ENCODE measurements at places on chromosomes 7 and 10.

DNA sequence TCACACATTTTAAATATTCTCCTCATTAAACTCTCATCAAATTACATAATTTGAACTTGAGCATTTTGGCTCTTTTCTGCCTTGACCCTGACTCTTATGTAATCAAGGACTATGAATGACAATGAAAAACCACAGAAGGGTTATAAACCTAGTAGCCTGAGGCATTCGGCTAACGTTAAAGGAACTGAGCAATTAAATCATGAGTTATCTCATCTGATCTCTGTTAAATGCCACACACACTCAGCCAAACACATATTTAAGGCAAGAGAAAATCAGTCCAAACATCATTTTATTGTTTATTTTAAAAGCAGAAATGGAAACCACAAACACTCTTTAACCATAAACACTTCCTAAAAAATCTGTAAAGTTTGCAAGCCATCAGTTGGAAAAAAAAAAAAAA lies 204.3 kb downstream of the DGKI start:
- no peak for DNase-seq

DNA sequence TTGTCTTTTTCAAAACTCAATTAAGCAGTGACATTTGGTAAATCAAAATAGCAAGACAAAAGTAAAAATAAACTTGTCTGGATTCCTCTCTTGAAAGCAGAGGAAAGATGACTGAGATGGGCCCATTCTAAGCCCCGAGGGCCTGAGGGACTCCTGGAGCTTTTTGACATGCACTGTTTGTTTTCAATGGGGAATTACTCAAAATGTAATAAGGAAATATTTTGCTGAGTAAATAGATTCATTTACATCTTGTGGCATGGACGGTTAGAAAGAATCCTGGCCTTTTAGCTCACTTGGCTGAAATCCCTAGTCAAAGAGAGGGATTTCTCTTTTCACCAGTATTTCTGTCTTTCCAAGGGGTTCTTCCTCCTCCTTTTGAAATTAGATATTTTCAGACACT lies 108.0 kb downstream of the MKX start:
- no peak for DNase-seq

DNA sequence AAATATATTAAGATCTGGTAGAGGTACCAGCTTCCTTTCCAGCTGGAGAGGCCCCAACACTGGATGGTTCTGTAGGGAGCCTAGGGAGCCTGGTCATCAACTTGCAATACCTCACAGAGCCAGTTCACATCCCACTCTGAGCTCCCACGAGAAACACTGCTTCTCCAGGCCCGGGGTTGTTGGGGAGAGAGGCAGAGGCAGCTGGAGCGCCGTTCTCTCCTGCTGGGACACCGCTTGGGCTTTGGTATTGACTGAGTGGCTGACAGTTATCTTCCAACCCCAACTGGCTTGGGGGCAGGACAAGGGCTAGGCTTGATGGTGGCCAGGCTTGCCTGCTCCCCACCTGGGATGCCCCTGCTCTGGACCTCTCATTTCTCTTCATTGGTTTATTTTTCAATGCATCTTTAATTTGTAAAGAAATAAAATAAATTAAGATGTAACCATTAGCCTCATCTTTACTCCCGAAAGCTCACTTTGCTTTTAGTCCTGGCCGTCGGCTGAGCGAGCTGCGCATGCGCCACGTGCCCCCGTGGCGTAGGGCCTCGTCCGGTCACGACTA lies 10.0 kb upstream of the CHCHD1 start:
- DNase-seq = no peak

GRCh38 chr10:46092524-46093081 lies 46.5 kb upstream of the MSMB start:
- no peak for DNase-seq

DNA sequence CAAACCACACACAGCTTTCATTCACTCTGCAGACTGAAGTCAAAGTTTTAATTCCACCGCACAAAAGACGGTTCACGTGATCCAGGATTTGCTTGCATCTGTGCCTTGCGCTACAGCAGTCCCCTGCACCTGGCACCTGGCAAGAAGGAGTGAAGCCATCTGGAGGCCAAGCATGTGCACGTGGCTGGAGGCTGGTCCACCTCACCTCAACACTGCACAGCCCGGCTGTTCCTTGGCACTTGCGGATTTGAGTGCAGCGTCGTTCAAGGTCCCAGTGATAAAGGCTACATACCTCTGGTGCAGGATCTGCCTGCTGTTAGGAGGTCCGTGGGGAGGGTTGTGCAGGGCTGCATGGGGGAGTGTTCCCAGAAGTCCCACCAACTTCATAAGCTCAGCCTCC lies 248.5 kb upstream of the GRB10 start:
- DNase-seq = no peak

DNA sequence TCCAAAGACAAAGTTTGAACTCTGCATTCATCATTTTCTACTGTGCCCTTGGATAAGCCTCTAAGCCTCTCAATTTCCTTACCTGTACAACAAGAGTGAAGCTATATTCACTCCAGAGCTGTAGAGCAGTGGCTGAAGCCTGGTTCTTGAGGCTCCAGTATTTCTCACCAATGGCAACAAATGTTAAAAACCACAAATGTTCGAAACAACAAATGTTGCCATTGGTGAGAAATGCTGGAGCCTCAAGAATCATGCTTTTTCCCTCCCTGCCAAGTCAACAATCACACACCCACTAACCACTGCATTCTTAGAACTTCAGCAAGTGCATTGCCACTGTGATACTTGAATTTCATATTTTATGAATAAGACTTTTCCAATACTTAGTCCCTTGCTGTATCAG lies 237.9 kb downstream of the TMEM26 start:
- DNase-seq = no peak

DNA sequence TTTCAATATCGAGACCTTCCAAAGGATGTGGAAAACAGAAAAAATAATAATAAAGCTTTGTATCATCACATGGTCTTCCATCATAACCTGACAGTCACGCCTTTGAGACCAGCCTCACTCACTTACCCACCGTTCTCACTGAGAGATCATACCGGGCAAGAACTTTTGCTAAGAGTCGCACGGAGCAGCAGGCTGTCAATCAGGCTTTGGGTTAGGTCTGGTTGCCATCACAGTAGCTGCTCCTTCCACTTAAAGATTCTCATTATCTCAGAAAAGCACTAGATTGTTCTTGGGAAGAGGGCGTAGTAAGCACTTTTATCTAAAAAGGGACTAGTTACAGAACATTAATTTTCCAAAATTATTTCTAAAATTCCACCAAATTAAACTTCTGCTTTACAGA lies 2.0 kb downstream of the RELN start:
- DNase-seq = no peak

- DNase-seq = no peak
These were observed 17.8 kb upstream of the SLC16A12 start for GRCh38 chr10:89553064-89553734.

DNA sequence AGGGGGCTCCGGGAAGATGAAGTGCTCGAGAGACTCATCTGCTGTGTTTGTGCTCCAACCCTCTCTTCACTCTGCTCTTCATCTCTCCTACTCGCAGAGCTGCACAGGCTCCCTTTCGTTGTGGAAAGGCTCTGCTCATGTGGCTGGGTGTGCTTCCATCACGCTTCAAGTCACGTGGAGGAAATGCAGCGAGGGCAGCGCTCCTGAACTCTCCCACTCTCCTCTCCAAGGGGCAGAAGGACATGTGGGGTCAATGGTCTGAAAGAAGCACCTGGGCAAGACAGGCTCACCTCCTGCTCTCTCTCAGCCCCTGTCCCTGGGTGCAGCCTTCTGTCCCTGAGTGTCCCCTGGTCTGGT lies 72.6 kb downstream of the USP6NL start:
- no peak for DNase-seq

DNA sequence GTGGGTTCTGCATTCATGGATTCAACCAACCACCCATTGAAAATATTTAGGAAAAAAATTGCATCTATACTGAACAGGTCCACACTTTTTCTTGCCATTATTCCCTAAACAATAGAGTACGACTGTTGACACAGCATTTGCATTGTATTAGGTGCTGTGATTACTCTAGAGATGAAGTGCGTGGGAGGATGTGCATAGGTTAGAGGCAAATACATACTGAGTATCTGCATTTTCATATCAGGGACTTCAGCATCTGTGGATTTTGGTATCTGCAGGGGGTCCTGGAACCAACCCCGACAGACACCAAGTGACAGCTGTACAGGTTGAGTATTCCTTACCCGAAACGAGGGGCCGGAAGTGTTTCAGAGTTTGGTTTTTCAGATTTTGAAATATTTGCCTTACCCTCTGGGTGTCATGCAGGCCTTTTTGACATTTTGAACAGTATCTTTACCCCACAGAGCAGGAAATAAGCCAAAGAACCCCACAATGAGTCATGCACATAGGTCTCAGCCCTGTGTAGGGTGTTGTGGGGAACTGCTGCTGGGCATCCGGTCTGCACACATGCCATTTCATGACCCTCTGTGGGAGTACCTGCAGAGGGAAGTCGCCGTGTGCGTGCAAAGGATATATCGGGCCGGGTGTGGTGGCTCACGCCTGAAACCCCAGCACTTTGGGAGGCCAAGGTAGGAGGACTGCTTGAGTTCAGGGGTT lies 14.5 kb downstream of the NUDT5 start:
- DNase-seq = peak; percentile 23

GRCh38 chr7:26156451-26157420 lies 4.7 kb downstream of the NFE2L3 start:
- DNase-seq = peak; percentile 54

DNA sequence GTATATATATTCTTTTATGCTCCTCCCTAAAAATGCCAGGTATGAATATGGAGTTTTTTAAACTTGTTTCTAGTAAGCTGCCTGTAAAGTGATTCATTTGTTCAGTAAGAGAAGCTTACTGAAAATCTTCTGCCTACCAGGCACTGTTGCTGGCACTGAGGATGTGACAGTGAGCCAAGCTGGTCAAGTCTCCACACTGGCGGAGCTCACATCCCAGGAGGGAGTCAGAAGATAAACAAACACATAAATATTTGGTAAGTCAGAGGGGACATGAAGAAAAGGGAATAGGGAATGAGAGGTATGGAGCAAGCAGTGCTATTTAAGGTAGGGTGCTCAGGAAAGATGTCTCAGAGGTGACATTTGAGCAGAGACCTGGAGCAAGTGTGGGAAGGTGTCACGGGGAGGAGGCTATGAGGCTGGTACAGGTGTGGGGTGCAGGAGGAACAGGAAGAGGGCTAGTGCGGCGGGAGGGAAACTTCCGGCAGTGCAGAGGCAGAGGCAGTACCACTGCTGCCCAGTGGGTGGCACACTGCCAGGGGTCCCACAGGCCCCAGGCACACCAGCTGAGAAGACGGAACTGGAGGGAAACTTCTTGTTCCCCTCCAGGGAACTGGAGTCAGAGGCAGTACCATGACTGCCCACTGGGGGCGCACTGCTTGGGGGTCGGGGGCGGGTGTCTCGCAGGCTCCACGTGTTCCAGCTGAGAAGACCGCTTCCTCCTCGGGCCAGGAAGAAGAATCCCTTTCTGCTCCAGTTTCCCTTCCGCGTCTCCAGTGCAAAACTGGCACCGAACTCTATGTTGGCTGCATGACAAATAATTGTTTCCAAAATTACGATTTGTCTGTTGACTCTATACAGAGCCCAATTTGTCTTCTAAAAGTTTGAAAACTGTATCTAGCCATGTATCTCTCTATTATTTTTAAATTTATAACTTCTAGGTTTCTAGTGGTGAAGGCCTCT lies 161.0 kb downstream of the TEX36 start:
- peak; percentile 6 for DNase-seq

GRCh38 chr7:47039089-47039648 lies 542.7 kb downstream of the TNS3 start:
- no peak for DNase-seq

DNA sequence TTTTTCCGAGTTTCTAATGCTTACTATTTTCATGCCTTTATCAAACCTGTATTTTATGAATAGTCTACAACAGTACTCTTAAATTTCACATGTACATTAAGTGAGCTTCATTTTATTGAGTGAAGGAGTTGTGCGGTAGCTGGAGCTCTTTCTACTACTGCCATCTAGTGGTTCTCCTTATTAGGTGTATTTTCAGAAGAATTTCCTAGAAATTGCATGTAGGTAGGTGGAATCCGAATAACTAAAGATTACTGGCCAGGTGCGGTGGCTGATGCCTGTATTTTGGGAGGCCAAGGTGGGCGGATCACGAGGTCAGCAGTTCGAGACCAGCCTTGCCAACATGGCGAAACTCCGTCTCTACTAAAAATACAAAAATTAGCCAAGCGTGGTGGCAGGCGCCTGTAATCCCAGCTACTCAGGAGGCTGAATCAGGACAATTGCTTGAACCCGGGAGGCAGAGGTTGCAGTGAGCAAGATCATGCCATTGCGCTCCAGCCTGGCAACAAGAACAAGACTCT lies 38.3 kb downstream of the LRRC72 start:
- DNase-seq = no peak

DNA sequence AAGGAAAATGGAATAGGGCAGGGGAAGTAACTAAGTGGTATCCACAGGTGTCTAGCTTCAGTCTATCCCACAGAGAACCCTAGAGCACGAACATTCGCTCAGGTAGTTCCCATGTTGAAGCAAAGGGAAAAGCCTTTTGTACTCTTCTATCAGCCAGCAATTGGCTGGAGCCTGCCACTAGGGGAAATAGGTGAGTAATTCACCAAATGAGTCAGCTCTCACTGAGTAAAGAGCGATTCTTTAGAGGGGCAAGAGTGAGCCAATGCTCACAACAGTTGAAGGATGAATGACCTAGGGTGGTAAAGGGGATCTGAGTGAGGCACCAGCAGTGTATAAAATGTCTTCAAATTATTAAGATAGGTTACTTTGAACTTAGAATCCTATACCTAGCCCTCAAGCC lies 94.1 kb upstream of the ZNF800 start:
- no peak for DNase-seq

DNA sequence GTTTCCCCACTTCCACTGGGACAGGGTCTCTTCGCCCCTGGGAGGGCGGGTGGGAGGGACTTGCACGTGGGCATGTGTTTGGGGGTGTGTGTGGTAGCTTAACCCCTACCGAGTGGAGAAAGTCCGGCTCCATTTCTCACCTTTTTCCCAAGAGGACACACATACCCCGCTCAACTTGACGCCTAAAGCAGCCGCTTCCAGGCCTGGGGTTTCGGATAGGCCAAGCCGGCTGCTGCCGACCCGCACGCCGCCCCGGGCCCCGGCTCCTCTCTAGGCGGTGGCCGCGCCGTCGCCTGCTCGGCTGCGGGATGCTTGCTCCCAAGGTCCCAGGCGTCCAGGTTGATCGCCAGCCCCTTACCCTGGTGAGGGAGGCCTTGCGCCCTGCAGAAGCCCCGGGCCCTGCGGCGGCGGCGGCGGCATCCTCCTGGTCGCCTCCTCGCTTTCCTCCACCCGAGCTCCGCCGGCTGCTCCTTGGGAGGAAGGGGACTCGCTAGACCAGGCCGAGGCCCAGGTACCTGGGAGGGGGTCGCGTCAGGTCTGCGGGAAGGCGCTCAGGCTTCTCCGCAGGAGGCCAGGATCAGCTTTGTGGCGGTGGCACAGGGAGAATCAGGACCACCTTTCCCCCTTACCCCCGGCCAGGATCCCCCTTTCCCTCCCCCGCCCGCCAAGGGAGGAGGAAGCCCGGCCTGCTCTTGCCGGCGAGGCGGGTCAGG lies 3.2 kb upstream of the GATA3 start:
- DNase-seq = no peak

- DNase-seq = no peak
These were observed 40.9 kb downstream of the SMURF1 start for GRCh38 chr7:99102809-99103690.

All from stimulated activated naive B cell treated with anti-CD40 and anti-IgM and Interleukin-4, amounts not matched to agents 10 μg/mL and 1 μg/mL and 100 μg/mL, for 72 hours (primary cell).